ENCODE measurements at places on chromosomes 16 and 17. TPM values are rescaled to one million over a fixed set of nuclear protein-coding genes. Genes with fewer than 3 reads are reported as not detected.

- H3K27ac ChIP-seq = no peak overlapping the region
- peaks cover 24% of the 10 kb centered on the region for H3K4me1 ChIP-seq
- H3K36me3 ChIP-seq = no peaks in the 10 kb centered on the region
- no peak for DNase-seq
- peaks cover 78% of the 10 kb centered on the region for H3K27me3 ChIP-seq
Observed at GRCh38 chr17:48194097-48194550, 86.6 kb downstream of the SNX11 start.

DNA sequence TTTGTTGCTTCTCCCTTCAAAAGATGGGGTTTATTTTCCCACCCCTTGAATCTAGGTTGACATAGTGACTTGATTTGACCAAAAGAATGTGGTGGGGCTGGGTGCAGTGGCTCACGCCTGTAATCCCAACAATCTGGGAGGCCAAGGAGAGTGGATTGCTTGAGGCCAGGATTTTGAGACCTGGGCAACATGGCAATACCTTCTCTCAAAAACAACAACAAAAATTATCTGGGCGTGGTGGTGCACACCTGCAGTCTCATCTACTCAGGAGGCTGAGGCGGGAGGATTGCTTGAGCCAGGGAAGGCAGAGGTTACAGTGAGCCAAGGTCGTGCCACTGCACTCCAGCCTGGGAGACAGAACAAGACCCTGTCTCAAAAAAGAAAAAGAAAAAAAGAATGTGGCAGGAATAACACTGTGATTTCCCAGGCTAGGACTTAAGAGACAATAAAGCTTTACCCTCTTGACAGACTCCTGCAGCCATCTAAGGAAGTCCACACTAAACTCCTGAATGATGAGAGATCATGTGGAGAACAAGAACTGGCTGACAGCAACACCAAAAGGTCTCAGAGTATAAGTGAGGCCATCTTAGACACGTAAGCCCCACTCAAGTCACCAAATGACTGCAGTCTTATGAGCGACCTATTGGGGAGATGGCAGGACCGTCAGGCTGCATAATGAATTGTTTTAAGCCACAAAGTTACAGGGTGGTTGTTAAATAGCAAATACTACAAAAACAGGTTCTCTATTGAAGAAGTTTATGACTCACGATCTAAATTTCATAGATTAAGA, 37.0 kb downstream of the FBXL20 start:
- DNase-seq = no peak
- H3K27ac ChIP-seq = no peak overlapping the region
- H3K4me1 ChIP-seq = no peaks in the 10 kb centered on the region
- no peaks in the 10 kb centered on the region for H3K27me3 ChIP-seq
- H3K36me3 ChIP-seq = no peaks in the 10 kb centered on the region

ST6GALNAC2 gene
- total RNA-seq = 4.5 TPM

DNA sequence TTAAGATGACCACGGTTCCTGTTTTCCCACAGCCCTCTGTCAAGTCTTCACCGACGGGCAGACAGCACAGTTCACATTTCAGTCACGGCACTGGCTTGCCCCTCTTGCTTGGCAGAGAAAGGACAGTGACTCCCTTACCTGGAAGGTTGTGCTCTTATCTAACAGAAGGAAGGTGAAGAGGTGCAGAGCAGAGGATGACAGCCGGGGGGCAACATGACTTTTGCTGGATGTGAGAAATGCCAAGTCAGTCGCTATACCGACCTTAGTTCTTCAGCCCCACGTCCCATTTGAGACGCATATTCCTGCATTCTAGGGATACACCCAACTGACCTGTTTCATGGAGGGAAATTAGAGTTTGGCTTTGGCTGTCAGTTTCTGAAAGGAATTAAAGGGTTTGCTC, 492.3 kb downstream of the NPIPA7 start:
- H3K27ac ChIP-seq = no peak overlapping the region
- peaks cover 14% of the 10 kb centered on the region for H3K4me1 ChIP-seq
- peaks cover 29% of the 10 kb centered on the region for H3K27me3 ChIP-seq
- no peak for DNase-seq
- no peaks in the 10 kb centered on the region for H3K36me3 ChIP-seq

LHX1 gene
- 1.1 TPM for total RNA-seq

Data from neural crest cell (in vitro differentiated cells).